ENCODE measurements at places on chromosomes 7 and 10.

DNA sequence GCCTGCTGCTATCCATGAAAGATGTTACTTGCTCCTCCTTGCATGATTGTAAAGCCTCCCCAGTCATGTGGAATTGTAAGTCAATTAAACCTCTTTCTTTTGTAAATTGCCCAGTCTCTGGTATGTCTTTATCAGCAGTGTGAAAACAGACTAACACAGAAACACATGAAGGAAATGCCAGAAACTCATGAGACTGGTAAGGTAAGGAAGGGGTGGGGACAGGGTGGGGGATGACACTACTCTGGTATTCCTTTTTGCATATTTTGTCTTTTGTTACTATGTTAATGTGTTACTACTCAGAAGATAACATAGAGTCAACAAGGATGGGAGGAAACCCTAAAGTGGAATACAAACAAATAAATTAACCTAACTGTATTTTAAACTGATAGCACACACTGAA, 69.8 kb upstream of the DRGX start:
- no peak for DNase-seq

DNA sequence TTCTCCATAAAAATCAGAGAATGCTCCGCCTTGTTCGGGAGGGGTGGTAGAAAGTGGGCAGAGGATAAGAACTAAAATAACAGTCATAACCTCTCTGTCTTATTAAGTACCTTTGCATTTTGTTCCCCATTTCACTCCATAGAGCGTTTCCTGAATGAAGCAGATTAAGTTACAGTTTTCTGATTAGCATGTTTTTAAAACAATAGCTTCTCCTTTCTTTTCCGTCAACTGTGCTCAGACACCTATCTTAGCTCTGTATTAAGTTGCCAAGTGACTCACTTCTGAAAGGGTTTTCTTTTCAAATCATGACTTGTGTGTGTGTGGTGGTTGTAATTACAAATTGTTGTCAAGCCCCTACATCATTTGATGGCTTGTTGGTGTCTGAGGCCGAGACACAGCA, 1.4 kb downstream of the HABP2 start:
- DNase-seq, result no peak

GRCh38 chr7:135970682-135971365, 6.3 kb downstream of the MTPN start:
- DNase-seq, result no peak

DNA sequence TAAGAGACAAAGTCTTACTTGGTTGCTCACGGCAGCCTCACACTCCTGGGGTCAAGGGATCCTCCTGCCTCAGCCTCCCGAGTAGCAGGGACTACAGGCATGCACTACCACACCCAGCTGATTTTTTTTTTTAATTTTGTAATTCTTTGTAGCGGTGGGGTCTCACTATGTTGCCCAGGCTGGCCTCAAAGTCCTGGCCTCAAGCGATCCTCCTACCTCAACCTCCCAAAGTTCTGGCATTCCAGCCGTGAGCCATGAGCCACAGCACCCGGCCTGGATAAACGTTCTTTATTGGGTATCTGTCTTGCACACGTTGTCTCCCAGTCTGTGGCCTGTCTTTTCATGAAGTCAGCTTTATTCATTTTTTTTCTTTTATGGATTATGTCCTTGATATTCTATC, 636.1 kb upstream of the FOXK1 start:
- no peak for DNase-seq

DNA sequence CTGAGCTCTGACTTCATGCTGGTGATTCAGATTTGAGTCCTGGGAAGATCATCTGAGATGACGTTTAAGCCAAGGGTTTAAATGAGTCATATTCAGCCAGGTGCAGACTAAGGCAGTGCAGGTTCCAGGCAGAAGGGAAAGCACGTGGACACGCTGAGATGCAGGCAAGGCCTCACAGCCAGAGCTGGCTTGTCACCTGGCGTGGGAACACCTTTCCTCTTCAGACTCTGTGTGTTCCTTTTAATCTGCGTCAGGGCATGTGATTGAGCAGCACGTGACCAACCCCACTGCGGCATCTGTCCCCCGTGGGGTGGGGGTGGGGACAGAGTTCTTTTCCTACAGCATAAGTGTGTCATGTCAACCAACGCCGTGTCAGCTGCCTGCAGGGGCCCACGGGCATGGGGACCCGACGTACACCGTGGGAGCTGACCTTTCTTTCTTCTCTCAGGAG, 10.7 kb upstream of the IDI2 start:
- DNase-seq, result no peak

DNA sequence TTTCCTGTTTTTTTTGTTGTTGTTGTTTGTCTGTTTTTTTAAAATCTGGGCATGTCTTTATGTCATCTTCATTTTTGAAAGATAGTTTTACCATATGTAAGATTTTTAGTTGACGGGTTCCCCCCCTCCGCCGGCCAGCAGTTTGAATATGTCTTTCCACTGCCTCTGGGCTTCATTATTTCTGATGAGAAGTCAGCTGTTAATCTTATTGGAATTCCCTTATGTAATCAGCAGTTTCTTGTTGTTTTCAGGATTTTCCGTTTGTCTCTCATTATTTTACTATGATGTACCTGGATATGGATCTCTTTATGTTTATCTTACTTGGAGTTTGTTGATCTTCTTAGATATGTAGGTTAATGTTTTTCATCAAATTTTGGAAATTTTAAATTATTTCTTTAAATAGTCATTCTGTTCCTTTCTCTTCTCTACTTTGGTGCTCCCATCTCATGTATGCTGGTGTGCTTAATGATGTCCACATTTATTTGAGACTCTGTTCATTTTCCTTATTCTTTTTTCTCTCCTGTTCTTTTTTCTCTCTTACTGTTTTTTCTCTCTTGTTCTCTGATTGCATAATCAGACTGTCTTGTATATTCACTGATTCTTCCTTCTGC, 9.7 kb downstream of the EXOC6 start:
- DNase-seq, result no peak

GRCh38 chr7:131051304-131051703, 276.4 kb upstream of the MKLN1 start:
- DNase-seq, result no peak

DNA sequence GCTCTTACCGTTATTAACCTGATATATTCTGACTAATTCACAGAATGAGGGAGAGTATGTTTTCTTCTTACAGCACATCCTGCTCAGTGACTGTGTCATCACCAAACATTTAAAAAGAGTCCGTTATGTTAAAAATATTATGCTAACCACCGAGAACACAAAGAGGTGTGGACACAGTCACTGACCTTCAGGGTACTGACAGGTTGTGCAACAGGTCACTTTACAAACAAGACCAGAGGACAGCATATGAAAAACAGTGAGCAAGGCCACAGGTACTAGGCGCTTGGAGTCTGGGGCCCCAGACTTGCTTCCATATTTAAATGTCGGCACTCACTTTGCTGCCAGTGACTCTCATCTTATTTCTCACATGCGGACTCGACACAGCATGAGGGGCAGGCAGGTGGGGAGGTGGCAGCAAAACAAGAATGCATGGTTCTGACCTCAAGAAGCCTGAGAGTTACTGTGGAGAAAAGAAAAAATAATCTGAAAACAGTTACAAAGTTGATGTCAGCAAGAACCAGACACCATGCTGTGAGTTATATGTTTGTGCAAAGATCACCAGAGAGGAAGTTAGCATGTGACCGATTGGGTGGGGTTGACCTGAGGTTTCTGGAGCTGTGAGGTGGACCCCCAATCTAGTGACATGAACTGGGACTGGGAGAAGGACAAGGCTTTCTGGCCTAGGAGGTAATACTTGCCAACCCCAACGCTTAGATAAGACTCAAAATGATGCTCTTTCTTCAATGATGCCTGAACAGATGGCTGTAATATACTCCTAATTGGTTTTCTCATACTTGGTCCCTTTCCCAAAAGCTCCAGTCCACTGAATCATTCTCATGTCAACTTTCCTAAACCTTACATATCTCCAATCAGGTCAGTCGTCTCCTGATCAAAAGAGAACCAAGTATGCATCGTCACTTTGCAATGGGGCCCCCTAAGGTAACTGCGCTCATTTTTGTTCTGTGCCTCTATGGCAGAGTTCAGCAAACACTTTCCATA, 102.4 kb downstream of the HIPK2 start:
- peak; percentile 70 for DNase-seq
